ENCODE measurements at places on chromosomes 7 and 10.

DNA sequence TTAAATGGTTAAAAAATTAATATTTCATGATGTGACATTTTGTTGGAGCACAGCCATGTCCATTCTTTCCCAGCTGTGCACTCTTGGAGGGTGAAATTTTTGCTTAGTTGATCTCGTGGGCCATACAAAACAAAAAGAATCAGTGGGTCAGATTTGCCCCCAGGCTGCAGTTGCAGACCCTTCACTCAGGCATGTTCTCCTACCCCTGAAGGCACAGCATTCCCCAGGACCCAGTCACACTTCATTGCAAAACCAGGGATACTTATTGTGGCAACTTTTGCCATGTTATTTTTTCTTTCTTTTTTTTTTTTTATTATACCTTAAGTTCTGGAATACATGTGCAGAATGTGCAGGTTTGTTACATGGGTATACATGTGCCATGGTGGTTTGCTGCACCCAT lies 6.0 kb downstream of the TAS2R40 start:
- no peak for ATAC-seq

- no peak for ATAC-seq
These were observed 6.8 kb downstream of the TACR2 start for GRCh38 chr10:69409968-69410367.

GRCh38 chr10:43237128-43237527 lies 29.7 kb downstream of the RASGEF1A start:
- ATAC-seq, result no peak

DNA sequence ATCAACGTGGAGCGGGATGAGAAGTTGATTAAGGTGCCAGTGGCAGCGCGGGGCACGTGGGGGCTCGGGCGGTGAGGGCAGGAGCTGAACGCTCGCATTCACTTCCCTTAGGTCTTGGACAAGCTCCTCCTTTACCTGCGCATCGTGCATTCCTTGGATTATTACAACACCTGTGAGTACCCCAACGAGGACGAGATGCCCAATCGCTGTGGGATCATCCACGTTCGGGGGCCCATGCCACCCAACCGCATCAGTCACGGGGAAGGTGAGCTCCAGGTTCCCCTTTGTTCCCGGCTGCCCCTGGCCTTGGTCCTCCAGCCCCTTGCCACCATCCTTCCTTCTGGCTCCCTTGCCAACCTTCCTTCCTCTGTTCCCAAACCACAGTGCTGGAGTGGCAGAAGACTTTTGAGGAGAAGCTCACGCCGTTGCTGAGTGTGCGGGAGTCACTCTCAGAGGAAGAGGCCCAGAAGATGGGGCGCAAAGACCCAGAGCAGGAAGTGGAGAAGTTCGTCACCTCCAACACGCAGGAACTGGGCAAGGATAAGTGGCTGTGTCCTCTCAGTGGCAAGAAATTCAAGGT lies 2.5 kb downstream of the UFSP1 start:
- no peak for ATAC-seq

DNA sequence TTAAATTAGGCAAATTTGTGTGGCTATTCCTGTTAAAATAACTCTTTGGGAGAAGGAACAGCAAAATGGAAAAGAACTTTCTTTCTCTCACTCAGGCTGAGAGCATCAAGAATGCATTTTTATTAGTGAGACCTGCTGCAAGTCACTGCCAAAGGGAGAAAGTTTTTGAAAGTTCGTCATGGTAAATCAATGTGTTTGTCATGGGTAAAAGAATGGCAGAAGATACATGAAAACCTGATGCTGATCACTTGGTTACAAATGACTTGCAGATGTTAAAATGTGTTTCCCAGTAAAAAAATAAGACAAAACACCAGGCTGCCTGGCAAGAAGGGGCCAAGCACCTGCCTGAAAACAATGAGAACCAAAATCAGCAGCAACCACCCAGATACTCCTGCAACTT lies 484.7 kb upstream of the NRP1 start:
- no peak for ATAC-seq

DNA sequence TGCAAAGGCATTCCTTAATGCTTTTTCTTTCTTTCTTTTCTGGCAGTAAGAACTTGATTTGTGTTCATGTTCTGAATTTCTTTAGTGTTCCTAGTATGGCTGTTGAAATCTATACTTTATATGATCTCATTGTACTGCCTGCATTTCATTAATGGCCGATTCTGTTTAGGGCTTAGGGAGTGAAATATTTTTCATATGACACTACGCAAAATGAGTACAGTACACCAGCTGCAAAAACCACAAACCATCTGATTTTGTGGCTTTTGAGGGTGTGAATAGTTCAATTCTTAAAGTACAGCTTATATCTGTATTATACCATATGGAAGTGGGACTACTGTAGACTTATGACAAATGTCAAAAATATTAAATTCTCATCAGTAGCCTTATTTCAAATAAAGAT lies 69.1 kb upstream of the FOXP2 start:
- ATAC-seq, result no peak

DNA sequence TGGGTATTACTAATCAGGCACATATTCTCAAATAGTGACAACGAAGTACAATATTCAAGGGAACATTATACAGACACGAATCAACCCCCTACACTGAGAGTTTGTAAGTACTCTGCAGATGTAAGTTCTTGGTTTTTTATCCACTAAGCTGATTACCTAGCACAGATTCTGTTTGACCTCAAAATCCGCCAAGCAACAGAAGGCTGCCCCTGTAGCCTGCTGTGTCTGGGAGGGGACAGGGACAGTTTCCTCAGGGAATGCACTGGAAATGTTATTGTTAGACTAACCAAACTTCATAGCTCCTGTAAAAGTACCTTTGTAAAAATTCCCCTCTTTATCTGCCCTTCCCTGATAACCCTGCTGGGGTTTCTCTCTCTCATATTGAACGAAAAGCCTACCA lies 45.2 kb upstream of the ZRANB1 start:
- no peak for ATAC-seq

- ATAC-seq, result no peak
These were observed 73.8 kb downstream of the OAT start for GRCh38 chr10:124344931-124345330.

GRCh38 chr7:33806298-33807154 lies 98.8 kb upstream of the BMPER start:
- ATAC-seq, result no peak

- ATAC-seq, result no peak
These were observed 69.4 kb downstream of the NOC3L start for GRCh38 chr10:94293354-94293753.

DNA sequence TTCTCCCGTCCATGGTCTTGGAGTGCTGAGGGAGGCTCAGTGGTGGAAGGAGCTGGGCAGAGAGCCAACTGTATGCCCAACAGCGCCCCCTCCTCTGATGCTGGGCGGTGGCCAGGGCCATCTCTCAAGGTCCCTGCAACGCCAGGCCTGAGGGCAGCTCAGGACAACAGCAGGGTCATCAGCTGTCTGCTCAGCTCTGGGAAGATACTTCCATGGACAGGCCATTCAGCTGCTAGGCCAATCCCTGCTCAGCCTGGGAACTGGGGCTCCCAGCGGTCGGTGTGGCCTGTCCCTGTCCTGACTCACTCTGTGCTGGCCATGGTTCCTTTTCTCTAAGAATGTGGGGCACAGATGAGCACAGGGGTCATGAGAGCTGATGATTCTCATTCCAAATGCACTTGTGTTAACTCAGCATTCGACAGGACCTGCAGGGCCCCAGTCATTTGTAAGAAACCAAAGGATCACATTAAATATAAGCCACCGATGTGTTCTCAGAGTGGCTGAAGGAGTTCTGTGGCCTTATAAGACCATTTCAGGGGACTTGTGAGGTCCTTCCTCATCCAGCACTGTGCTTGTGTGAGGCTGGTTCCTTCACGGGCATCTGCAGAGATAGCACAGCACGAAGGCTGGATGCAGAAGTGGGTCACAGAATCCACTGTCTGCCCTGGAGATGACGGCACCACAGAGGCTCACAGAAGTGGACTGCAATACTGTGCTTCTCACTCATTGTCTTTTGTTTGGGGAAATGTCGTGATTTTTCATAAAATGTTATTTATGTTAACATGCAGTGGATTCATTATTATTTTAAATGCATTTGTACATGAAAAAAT lies 73.0 kb downstream of the ADCY1 start:
- ATAC-seq, result no peak

GRCh38 chr7:5692845-5693278 lies 88.6 kb downstream of the RNF216 start:
- no peak for ATAC-seq

DNA sequence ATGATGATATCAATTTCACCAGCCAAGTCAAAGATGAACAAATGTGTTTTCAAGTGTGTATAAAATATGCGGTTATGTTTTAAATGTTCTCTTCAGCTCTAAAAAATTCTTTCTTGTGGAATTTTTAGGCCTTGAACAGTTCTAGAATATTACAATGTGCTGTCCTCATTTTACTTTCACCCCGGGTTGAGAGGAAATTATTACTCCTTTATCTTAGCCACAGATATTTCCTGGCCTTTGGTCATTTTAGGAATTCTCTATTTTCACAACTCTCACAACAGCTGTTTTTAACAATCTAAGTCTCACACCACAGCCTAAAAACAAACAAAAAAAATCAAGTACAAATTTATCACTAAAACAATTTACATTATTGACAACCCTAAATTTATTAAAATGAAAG lies 112.2 kb upstream of the HGF start:
- ATAC-seq, result no peak

GRCh38 chr7:135291809-135292253 lies 58.2 kb downstream of the STRA8 start:
- ATAC-seq, result no peak

GRCh38 chr10:95423164-95424005 lies 132.6 kb upstream of the PDLIM1 start:
- no peak for ATAC-seq

DNA sequence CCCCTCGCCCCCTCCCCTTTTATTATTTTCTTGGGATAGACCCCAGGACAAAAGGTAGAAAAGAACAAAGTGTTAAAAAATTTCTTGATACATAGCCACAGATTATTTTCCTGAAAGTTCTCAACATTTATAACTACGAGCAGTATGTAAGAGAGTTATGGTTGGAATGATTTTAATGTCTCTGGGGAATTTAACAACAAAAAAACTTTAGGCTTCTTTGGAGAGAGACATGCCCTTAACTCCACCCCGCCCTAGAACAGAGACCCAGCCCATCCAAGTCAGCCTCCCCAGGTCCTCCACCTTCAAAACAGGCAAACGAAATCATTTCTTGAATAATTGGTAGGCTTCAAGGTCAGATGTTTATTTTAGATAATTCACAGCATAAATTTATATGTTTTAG lies 97.1 kb downstream of the TCF7L2 start:
- no peak for ATAC-seq

DNA sequence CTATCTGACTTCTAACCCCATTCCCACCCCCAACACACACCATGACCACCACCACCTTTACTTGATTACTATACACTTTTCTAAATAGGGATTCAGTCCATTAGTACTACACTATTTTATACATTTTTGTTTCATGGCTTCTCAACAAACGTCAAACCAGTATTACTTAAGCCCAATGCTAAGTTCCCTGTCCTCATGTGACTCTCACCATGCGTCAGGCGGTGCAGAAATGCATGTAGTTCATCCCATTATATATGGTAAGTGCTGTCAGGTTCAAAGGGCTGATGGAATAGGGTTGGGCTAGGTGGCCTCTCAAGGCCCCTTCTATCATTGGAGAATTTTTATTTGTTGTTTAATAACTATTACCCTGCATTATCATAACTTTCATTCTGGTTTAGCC lies 19.5 kb upstream of the VPS41 start:
- no peak for ATAC-seq

GRCh38 chr7:67610897-67611296 lies 614.3 kb downstream of the TYW1 start:
- ATAC-seq, result no peak

GRCh38 chr7:46152696-46153095 lies 231.6 kb upstream of the IGFBP3 start:
- no peak for ATAC-seq

GRCh38 chr10:129951970-129952265 lies 12.2 kb downstream of the EBF3 start:
- no peak for ATAC-seq

GRCh38 chr7:16034353-16034752 lies 347.9 kb upstream of the MEOX2 start:
- ATAC-seq, result no peak

DNA sequence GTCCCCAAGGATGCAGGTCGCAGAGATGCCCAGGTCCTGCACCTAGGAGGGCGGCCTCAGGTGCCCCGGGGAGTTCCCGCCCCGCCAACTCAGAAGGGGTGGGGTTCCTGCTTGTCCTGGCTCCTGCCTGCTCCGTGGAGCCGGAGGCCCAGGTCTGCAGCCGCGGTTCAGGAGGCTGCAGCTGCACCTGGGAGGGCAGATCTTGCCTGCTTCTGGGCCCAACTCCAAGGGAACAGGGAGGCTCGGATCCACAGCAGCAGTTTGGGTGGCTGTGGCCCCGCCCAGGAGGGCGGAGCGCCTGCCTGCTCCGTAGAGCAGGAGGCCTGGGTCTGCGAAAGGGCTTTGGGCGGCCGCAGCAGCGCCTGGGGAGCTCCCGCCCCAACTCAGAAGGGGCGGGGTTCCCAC lies 108.2 kb upstream of the EGR2 start:
- ATAC-seq, result no peak

DNA sequence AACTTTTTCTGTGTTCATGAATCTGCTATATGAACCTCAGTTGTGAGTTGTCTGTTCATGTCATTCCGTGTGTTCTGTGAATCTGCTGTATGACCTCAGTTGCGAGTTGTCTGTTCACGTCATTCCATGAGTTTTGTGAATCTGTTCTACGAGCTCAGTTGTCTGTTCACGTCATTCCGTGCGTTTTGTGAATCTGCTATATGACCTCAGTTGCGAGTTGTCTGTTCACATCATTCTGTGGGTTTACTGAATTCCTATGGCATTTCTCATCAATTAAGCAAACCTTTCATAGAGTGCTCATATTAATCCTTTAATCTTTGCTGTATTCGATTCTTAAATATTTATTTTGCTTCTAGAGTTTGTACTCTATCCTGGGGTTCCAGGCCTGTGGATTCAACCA lies 150.6 kb downstream of the DIP2C start:
- no peak for ATAC-seq

- no peak for ATAC-seq
These were observed 41.6 kb downstream of the SLC16A9 start for GRCh38 chr10:59668096-59668495.

DNA sequence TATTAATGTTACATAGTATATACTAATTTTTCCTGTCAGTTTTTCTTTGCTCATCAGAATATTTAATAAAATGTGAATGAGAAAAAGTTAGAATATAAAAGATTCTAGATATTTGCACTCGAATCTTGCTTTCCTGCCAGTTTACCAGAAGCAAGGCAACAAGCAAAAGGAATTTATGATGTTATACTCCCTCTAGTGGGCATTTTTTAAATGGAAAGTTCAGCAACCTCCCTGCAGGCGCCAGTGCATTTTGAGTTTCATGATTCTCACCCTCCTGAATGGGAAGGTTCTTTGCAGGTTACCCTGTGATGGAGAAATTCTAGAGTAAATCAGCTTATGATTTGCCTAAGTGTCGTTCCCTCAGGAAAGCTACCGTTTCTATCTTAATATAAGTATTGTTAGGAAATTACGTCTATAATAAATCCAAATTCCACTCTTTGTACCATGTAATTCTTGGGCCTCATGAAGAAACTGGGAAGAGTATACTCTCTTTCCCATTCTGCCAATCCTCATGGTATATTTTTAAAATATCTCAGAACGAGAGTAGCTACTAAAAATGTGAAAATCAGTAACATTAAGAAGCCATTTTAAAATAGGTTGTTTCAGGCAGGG lies 350.0 kb downstream of the CRPPA start:
- no peak for ATAC-seq

GRCh38 chr7:41696323-41696916 lies 6.5 kb downstream of the INHBA start:
- ATAC-seq, result no peak

- no peak for ATAC-seq
These were observed 70.3 kb upstream of the HDAC9 start for GRCh38 chr7:18425227-18425626.

Measured in activated CD4-positive, CD25-positive, alpha-beta regulatory T cell treated with anti-CD3 and anti-CD28 coated beads, Interleukin-2, amount 50 U/mL, for 24 hours (primary cell).